ENCODE measurements at places on chromosomes 13 and 19.

DNA sequence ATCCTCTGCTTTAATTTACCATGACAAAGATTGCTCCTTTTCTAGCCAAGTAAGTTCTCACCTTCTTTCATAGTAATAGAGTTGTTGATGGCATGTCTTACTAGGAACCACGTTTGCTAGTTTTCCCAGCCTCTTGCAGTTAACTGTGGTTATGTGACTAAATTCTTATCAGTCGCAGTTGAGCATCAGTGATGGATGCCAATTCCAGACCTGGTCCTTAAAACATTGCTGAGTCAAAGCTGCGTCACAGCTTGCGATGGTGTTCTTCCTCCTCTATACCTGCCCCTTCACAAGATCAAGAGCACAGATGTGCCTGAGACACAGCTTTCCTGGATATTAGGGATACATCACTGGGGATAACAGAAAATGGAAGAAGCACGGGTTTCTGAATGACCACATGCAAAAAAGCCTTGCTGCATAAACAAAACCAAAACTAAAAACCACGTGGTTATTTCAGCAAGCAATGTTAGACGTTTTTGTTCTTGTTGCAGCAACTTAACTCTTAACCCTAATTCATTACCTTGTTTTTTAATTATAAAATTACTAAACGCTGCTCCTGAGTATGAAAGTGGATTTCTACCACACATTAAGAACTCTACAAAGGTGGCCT, 97.6 kb upstream of the DACH1 start:
- no peak for DNase-seq

- DNase-seq, result no peak
These were observed 34.3 kb upstream of the DGKH start for GRCh38 chr13:42014119-42014518.

- DNase-seq, result peak; percentile 3
These were observed 512 bp downstream of the MED4 start for GRCh38 chr13:48094404-48094780.

DNA sequence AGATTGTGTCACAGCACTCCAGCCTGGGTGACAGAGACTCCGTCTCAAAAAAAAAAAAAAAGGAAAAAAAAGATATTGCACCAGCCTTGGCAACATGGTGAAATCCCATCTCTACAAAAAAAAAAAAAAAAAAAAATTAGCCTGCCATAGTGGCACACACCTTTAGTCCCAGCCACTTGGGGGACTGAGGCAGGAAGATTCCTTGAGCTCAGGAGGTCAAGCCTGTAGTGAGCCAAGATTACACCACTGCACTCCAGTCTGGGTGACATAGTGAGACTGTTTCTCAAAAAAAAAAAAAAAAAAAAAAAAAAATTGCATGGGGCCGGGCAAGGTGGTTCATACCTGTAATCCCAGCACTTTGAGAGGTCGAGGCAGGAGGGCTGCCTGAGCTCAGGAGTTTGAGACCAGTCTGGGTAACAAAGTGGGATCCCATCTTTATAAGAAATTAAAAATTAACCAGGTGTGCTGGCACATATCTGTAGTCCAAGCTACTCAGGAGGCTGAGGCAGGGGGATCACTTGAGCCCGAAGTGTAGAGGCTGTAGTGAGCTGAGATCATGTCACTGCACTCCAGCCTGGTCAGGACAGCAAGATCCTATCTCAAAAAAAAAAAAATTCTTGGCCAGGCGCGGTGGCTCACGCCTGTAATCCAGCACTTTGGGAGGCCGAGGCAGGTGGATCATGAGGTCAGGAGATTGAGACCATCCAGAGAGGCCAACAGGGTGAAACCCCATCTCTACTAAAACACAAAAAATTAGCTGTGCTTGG, 7.1 kb upstream of the HDGFL2 start:
- no peak for DNase-seq

GRCh38 chr19:41866284-41866683, 6.2 kb downstream of the RPS19 start:
- no peak for DNase-seq

DNA sequence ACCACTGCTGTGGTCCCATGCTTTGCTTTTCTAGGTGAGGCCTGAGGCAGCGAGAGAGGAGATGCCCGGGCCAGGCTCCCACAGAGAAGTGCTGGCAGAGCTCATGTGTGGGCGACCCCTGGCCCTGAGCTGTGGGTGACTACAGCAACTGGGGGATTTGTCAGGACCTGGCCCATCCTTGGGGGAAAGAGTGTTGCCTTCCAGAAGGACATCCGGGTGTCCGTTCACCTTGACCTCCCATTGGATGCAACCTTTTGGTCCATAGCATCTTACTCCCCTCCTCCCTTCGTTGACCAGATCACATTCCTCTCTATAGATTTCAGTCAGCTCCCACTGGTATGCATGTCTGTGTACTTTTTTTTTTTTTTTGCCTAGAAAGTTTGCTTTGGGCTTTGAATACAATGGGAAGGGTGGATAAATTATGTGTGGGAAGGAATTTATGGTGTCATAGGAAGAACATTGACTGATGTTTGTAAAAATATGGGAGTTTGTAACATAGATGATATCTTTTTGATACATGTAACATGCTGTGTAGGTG, 84.2 kb upstream of the RNF113B start:
- no peak for DNase-seq

DNA sequence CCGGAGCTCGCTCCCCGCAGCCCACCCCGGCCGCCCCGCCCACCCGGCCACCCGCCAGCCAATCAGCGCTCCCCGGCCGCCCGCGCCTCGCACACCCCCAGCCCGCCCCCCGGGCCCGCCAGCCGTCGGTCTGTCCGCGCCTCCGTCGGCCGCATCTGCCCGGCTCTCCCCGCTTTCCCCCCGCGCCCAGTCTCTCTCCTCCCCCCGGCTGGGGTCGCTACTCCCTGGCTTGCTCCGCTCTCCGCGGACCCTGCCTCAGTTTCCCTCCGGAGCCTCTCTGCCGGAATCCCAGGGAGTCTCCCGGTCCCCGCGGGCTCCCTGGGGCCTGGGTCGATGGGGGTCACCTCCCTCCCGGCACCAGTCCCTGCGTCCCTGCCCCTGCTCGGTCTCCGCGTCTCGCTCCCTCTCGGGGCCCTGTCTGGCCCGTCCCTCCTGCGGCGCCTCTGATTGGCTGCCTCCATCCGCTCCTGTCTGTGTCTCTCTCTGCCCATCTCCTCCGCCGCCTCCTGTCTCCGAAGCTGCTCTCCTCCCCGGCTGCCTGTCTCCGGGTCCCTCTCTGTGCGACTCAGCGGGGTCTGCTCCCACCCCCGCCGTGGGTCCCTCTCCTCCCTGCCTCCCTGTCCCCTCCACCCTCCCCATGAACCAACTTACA, 484 bp downstream of the IL11 start:
- DNase-seq, result peak; percentile 23

- no peak for DNase-seq
These were observed 25.1 kb downstream of the TMEM161A start for GRCh38 chr19:19113040-19113626.

- DNase-seq, result no peak
These were observed 6.4 kb upstream of the TBXA2R start for GRCh38 chr19:3612901-3613741.

DNA sequence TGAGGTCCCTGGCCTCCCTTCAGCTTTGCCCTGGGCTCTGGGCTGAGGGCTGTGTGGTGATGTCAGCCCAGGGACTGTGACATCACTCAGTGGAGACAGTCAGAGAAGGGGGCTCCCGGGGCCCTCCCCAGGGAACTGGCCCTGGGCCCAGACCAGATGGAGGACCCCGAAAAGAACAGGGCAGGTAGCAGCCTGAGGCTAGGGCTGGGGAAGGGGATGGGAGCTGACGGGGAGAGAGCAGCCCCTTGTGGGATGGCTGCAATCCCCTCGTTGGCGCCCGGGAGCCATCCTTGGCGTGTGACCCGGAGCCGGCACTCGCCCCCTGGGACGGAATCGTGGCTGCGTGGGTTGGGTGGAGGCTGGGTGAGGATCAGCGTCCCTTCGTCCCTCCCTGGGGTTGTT, 13.6 kb downstream of the CSNK1G2 start:
- DNase-seq, result no peak

DNA sequence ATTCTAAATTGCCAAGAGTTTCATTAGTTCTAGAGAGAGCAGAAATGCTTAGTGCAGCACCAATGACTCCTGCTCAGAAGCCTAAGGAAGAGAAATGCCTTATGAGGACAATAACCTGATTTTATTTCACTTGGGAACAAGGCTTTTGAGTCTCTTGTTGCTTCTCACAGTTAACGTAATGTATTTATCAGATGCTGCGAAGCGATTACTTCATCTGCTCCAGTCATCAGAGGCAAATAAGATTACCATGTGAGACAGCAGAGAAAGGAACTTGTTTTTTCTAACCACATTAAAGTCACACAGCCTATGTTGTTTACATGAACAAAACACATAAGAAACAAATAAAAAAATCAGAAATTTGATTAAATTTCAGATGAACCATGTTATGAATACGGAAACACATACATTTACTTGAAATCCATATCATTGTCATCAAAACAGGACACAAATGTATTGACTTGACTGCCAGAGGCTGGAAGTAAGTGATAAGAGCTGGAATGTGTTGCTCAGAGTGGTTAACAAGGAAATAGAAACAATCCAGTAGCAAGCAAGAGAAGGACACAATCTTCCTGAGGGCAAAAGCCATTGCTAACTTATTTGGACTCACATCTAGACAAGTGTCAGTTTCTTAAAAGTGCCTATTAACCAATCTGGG, 147.3 kb downstream of the LHFPL6 start:
- no peak for DNase-seq

DNA sequence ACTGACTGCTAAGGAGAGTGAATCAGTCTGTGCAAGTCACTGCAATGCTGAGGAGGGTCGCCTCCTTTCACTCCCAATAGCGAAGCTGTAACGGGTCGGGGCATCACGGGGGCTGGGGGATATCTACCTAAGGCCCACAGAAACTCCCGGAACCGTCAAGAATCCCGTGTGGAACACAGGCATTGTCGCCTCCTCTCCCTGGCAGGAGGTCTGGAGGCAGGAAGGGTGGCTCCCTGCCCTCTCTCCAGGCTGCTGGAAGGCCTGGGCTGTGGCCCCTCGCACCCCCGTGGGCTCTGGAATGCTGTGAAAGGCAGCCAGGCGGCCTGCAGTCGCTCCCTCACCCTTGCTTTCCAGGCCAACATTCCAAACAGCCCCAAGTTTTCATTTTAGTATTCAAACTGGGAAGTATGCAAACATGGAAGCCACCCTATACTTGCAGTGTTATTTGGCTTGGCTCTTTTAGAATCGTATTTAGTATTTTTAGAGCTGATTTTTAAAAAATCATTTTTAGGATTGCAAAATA, 109.4 kb downstream of the CRYL1 start:
- no peak for DNase-seq

GRCh38 chr19:53898636-53899341, 10.3 kb upstream of the CACNG7 start:
- DNase-seq, result no peak

DNA sequence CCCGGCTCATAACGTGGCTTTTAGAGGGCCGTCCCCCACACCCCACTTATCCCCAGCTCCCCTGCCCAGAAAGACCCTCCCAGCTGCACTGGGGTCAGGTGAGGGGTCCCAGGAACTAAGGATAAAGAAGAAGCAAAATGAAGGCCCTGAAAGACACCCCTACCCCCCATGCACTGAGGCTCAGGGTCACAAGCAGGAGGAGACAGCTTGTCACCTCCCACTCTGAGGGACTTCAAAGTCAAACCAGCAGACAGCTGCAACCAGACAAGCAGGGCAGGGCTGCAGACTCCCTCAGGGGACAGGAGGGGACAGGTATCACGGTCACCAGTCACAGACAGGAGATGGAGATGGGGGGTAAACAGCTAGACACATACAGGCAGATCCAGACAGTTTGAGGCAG, 6.1 kb upstream of the NANOS3 start:
- no peak for DNase-seq
